ENCODE measurements at places on chromosomes 5 and 9.

DNA sequence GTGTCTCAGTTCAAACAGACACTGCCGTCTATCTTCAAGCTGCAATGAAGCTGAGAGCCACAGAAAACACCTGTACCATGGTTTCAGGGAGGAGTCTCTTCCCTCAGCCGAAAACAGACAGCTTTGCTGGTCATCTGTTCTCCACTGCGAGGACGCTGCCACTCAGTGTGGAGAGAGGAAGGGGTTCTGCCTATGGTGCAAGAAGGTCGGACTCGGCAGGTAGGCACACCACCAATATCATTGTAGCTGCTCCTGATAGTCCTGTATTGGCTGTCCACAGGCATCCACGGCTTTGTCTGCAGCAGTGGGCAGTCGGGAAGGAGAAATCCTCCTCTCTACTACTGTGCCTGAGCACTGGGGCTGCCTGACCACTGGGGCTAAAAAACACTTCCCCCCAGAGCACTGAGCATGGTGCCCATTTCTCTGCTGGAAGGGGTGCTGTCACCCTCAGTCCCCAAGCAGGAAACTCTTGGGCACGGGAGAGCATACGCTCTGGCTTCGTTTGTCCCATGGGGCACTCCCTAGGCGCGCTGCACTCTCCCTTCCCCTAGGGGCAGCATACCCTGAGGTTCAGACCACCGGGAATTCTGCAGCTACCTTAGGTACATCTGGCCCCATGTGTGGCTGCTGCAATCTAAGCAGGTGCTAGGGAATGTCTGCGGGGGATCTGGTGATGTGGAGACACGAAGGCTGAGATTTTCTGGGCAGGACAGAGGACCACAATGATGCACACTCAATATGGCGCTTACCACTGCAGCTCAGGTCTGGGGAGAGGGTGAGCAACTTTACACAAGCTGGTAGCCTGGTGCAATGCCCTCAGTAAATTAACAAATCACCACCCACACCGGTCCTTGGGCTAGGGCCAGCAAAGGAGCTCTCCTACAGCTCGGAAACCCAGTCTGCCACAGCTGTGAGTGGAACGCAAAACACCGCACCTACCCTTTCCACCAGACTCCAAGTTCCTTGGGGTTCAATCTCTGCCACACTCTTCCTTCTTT lies 880.9 kb upstream of the SEMA6A start:
- peak; percentile 5 for DNase-seq

GRCh38 chr9:91694081-91694870 lies 255.8 kb downstream of the ROR2 start:
- DNase-seq, result no peak

- DNase-seq, result no peak
Observed at GRCh38 chr5:115435778-115436712, 108.5 kb downstream of the FEM1C start.

- DNase-seq, result no peak
Observed at GRCh38 chr9:34518110-34518616, 4.6 kb downstream of the ENHO start.

- DNase-seq, result no peak
Observed at GRCh38 chr9:1386420-1386819, 336.3 kb downstream of the DMRT2 start.

DNA sequence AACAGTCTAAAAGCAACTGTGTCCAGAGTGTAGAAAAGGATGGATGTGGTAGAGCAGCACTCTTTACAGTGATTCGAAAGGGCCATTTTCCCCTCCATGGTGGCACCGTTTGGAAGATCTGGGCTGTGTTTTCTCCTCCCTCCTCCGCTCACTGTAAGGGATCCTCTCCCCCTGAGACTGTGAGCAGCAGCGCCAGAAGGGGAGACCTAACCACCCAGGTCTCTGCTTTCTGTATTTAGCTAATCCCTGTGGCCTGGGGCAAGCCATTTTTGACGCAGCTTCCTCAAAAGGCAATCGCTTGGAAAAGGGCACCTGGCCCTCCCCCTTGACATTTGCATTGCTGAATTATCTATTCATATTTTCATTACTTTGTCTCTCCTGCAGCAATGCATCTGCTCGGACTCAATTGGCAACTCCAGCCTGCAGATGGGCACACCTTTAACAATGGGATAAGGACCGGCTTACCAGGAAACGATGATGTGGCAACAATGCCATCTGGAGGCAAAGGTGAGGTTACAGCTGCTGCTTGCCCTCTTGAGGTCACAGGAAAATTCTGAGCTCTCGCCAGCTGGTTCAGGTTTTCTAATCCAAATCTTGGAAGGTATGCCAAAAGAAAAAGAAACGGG lies 244.3 kb upstream of the WWC1 start:
- DNase-seq, result peak; percentile 12

- DNase-seq, result no peak
Observed at GRCh38 chr9:135959814-135960213, 1.4 kb downstream of the UBAC1 start.

- no peak for DNase-seq
Observed at GRCh38 chr5:11324521-11325289, 563.7 kb upstream of the DAP start.

DNA sequence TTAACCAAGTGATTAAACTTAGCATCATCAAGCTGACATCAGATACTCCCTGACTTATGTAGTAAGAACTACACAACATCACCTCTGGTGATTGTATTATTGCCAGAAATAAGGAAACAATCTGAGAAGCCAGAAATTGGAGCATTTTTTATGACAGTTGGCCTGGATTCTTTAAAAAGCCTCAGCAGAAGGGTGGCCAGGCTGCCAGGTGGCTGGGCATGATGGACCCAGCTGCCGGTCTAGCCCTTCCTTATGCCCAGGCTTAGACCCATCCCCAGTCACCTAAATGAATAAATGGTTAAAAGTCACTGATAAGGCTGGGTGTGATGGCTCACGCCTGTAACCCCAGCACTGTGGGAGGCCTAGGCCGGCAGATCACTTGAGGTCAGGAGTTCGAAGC lies 12.8 kb downstream of the OR1K1 start:
- no peak for DNase-seq

DNA sequence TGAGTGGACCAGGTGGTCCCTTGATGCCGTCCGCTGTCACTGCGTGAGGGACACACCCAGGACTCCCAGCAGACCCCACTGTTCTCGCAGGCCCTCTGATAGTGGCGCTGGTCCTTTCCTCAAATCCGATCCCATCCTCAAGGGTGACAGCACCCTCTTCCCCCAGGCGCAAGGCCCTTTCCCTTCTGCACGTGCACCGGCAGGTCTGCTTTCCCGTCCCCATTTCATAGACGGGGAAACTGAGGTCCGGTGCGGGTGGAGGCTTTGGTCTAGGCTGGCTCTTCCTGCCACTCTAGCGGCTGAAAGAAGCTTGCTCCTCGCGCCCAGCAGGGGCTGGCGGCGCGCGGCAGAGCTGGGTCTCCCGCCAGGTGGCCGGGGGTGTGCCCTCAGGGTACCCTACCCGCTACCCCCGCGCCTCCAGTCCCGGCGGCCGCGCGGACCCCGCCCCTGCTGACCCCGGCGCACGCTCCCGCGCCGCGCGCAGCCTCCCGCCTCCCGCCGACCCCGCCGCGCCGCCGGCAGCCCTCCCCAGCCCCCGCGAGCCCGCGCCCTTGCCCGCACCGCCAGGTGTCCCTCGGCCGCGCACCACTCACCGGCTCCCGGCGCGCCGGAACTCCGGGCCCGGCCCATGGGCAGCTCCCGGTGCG lies 453 bp downstream of the RASGEF1C start:
- peak; percentile 32 for DNase-seq

GRCh38 chr5:53991942-53992341 lies 318.4 kb downstream of the ARL15 start:
- DNase-seq, result no peak

DNA sequence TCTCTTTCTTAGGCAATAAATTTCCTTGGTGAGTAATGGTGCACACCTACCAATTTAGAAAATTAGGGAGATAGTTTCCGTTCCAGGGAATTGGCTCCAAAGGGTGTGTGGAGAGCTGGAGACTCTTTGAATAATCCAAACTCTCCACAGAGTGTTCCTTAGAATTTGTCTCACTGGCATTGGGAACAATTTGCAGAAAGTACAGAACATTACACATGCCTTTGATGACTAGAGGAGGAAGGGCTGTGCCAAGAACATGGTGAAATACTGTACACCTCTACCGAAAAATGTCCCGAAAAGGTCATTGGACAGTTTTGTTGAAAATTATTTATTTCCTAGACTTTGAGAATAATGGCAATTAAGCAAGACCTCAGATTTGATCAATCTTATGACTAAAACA lies 214.2 kb upstream of the MPDZ start:
- DNase-seq, result no peak

GRCh38 chr5:105460721-105461120 lies 1898.1 kb upstream of the NUDT12 start:
- no peak for DNase-seq
